ENCODE measurements at places on chromosomes 7 and 10. TPM values are rescaled to one million over a fixed set of nuclear protein-coding genes. Genes with fewer than 3 reads are reported as not detected.

CALHM2 gene
- polyA plus RNA-seq = 1.1 TPM

DNA sequence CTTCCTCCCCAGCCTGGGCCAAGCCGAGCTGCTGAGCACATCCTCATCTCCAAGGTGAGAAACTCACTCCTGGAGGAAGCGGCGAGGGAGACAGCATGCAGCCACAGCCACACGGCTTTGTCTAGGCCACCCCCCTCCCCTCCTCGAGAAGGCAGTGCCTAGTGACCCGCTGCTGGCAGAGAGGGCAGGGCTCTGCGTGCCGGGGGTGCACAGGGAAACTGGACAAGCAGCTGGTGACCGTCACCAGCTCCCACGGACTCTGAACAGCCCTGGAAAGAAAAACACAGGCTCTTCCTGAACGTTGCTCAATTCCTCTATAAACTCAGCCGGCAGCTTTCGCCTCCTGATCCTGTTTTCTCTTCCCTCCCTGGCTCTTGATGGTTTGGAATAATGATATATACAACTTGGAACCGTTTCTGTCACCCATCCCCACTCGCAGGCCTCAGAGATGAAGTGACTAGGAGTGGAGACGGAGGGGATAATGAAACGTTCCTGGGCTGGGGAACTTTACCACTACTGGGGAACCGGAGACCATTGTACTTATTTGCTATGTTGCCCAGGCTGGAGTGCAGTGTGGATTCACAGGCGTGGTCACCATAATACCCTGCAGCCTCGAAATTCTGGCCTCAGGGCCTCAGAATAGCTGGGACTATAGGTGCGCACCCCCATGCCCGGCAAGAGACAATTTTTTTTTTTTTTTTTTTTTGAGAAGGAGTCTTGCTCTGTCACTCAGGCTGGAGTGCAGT, 19.3 kb downstream of the PAPOLB start:
- peak; percentile 11 for DNase-seq

- DNase-seq = no peak
These were observed 90.5 kb downstream of the CALN1 start for GRCh38 chr7:72321637-72322036.

- no peak for DNase-seq
These were observed 5.1 kb downstream of the GOLGA7B start for GRCh38 chr10:97854743-97855142.

GRCh38 chr7:39696631-39697030, 73.3 kb downstream of the RALA start:
- no peak for DNase-seq

DNA sequence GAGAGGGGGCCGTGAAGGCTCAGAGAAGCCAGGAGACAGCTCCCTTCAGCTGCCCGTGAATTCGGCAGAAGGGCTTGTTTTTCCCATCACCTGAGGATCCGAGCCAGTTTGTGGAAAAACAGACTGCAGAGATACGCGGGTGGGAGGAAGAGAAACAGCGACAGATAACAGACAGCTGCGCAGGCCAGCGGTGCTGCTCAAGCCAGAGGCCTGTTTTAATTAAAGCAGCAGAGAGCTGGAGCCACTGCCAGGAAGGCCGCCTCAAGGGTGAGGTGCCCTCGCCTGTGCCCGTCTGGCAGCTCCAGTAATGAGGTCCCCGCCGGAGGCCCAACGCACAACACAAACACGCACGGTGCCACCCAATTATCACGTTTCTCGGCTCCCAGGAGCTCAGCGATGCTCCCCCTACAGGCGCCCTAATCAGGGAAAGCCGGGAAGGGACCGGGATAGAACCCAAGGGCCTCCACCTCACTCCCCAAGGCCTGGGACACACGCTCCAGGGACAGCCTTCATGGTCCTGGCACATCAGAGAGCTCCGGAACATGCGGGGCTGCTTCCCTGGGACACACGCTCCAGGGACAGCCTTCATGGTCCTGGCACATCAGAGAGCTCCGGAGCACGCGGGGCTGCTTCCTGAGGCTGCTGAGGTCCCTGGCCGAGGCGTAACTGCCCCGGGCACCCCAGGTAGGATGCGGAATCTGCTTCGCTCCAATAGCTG, 60.6 kb upstream of the DNAAF5 start:
- no peak for DNase-seq

DNA sequence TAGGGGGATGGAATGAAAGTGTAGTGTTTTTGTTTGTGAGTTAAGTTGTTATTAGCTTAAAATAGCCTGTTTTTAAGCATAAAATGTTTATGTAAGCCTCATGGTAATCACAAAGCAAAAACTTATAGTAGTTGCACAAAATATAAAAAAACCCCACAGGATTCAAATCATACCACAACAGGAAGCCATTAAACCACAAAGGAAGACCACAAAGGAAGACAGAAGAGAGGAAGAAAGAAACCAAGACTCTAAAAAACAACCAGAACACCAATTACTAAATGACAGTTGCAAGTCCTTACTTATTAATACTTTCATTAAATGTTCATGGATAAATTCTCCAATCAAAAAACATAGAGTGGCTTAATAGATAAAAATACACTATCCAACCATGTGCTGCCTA, 63.6 kb downstream of the ANKRD7 start:
- no peak for DNase-seq

All from small intestine (tissue), 16 donors.